ENCODE measurements at places on chromosomes 3 and 15. TPM values are rescaled to one million over a fixed set of nuclear protein-coding genes. Genes with fewer than 3 reads are reported as not detected.
A peak's percentile ranks its signal among the peaks of the same experiment; 100 is the strongest.

Gene CILP
- total RNA-seq, result 1.1 TPM

Gene CCDC13
- total RNA-seq, result not detected

- no peak for DNase-seq
These were observed 9.0 kb upstream of the SLC25A26 start for GRCh38 chr3:66211779-66212178.

Gene TMEM212
- not detected for total RNA-seq

- DNase-seq, result no peak
These were observed 190.1 kb upstream of the LPP start for GRCh38 chr3:187963677-187964385.

- DNase-seq, result peak; percentile 70
These were observed 88.6 kb upstream of the RASGRF1 start for GRCh38 chr15:79179108-79179561.

Measured in HT1080 (cell line).